Activated CD4-positive, alpha-beta T cell treated with anti-CD3 and anti-CD28 coated beads for 4 hours (primary cell): ENCODE measurements at places on chromosomes 13 and 19.

GRCh38 chr19:49567861-49568441, 12.4 kb downstream of the NOSIP start:
- DNase-seq: peak; percentile 56

DNA sequence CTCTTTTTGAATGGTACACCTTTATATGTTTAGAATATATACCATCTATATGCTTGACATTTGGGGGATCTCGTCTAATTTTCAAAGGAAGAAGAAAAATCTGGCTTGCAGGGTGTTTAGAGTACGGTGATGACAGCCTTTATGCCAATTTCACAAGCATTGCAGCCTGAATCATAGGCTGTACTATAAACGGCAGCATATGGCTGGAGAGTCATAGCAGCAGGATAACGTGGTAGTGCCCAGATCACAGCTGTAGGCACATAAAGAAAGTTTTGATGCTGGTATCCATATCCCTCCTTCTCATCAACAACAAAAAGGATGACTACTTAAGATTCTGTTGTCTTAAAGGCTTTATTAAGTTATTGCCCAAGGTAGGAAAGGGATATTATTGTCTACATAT, 253.0 kb downstream of the PCDH9 start:
- no peak for DNase-seq

DNA sequence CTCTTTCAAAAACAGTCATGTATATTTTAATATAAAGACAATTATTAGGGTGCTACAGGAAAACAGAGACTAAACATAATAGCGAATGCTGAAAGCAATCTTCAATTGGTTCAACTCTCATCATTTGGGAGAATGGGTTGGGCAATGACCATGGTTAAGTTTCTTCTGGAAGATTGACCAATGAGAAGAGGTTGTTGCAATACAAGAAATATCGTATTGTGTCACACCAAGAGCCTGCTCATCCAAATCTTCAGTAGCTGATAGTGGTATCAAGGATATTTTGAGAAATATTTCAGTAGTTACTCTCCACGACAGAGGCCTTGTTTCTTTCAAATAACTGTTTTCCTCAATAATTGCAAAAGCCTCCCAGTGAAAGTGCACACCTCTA, 83.0 kb upstream of the FNDC3A start:
- no peak for DNase-seq

GRCh38 chr13:88800505-88800904, 1129.3 kb downstream of the SLITRK5 start:
- DNase-seq: no peak

DNA sequence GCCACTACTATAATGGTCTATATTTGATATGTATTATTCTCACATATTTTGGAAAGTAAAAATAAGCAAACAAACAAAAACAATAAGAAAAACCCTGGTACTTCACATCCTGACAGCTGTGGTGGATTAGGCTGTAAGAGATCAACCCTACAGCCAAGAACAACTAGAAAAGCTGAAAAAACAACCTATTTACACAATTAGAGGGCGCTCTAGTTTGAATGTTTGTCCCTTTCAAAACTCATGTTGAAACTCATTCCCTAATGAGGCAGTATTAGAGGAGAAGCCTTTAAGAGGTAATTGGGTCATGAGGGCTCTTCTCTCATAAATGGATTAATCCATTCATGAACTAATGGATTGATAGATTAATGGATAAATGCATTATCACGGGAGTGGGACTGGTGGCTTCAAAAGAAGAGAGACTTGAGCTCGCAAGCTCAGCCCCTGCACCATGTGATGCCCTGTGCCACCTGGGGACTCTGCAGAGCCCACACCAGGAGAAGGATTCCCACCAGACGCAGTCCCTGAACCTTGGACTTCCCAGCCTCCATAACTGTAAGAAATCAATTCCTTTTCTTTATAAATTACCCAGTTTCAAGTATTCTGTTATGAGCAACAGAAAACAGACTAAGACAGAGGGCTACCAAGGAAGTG, 733.9 kb upstream of the ARGLU1 start:
- DNase-seq: no peak

DNA sequence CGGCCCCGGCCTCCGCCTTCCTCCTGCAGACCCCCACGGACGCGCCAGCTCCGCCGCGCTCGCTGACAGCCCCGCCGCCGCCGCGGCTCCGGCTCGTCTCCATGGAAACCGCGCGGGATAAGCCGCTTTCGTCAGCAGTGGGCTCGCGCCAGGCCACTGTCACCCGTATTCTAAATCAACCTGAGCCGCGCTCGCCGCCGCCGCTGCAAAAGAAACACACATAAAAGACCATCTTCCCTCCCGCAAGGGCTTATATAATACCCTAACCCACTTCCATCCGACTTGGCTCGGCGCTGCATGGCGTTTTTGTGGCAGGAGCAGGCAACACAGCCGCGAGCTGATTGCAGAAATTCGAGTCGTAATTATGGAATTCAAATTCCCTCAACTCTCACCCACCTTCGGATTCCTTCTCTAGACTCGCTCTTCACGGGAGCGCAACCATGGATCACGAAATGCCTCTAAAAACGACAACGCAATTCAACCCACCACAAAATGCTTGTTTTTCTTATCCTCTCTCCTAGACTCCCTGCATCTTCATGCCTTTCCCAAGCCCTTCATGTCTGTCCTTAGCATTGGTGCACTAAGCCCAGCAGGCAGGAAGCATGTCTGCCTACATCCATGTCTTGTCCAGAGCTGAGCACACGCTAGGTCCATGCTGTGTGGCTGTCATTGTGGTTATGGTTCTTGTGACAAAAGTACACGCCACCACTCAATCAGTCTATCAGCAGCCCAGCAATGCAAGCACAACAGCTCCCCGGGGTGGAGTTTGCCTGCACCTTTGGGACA, at the start of gene AMER2:
Gene AMER2, minus strand, starts transcription at position 772 of the 786 bp plus-strand sequence. Its CDS starts 669 bp downstream, at position 103.
- DNase-seq: no peak

DNA sequence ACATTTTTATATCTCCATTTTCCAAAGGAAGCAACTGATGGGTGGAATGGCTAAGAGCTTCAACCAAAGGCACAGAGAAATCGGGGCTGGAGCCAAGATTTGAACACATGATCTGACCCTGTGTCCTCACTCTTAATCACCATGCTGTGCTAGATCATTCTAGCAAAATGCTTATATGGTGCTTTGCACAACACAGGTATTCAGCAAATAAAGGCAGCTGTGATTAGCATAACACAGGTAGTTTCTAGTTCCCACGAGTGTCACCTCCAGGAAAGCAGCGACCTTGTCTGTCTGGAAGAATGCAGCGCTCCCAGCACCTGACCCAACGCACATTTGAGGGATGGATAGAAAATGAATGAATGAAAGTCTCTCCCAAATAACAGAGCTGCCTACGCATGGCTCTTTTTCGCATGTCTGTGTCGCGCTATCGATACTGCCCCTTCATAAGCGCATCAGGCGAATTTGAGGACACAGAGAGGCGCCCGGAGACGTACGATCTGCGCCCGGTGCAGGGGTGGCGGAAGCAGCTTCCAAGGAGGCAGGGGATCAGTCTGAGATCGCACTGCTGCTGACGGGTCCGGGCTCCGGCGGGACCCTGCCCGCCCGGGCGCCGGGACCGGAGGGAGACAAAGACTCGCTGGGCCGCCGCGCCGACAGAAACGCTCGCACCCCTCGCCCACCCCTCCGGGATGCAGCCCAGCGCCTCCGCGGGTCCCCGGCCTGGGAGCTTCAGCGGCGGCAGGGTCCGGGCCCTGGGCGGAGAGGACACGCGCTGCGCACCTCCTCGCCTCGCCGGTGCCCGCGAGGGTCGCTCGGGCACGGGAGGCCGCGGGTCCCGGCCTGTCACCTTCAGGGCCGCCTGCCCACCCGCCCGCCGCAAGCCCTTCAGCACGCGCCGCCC, 609 bp downstream of the EPS15L1 start:
- peak; percentile 10 for DNase-seq

DNA sequence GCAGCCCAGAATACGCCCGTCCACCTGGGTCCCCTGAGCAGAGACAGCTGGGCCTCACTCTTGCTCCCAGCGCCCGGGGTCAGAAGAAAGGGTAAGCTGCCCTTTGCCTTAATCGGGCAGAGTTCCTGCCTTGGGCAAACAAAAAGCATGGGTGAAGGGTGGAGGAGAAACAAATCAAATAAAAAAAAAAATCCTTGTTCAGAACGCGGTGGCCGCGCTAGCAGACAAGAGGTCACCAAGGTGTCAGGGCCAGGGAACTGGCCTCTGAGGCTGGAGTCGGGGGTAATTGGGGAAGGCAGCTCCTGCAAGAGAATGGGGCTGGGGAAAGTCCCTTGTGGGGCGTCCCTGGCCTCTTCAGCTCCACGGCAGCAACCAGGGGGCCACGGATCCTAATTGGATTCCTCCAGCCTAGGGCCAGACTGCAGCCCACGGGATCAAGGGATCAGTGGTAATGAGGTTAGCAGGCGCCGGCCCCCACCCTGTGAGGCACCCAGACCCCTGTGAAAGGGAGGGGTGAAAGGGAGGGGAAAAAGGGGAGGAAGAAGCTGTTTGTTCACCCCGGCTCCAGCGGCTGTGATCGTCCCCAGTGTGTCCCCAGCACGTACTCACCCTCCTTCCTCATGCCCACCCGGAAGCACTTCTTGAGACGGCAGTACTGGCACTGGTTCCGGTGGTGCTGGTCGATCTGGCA, 5.5 kb downstream of the NR2F6 start:
- no peak for DNase-seq

DNA sequence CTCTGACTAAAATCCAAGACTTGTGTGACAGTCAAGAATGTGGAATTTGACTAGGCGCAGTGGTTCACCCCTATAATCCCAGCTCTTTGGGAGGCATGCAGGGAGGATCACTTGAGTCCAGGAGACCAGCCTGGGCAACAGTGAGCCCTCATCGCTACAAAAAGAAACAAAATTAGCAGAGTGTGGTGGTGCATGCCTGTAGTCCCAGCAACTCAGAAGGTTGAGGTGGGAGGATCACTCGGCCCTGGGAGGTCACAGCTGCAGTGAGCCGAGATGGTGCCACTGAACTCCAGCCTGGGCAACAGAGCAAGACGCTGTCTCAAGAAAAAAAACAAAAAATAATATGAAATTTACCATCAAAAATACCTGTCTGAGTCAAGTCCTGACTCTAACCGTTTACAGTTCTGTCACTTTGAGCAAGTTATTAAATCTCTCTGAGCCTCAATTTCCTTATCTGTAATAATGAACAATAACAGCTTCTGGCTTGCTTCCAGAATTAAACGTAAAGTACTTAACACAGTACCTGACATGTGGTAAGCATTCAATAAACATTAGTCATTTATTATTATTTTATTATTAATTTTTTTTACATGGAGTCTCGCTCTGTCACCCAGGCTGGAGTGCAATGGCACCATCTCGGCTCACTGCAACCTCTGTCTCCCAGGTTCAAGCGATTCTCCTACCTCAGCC, 204.6 kb upstream of the TSC22D1 start:
- no peak for DNase-seq

GRCh38 chr19:18322759-18323460, at the start of gene LSM4:
TSS of gene LSM4 (minus strand) at chr19:18323076. CDS start at chr19:18323020, 56 bp downstream.
- DNase-seq: peak; percentile 99

GRCh38 chr13:41919741-41920487, 41.0 kb downstream of the VWA8 start:
- DNase-seq: no peak

- DNase-seq: no peak
These were observed 177.5 kb downstream of the SLC7A1 start for GRCh38 chr13:29418026-29418425.

DNA sequence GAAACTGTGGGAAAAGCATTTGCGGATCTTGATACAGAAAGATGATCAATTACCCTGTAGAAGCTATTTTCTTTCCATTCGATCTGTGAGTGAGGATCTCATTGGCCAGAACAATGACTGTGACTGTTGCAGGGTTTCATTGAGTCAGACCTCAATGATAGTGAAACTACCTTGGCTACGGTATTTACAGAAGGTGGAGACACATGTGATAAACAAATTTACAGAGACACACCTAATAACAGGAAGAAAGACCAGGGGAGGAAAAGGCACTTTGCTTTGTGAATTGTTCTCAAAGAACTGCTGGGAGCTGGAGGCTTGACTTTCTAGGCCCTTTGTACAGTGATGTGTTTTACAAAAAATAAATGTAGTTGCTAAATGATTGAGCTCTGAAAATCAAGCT, 19.9 kb upstream of the ARGLU1 start:
- DNase-seq: no peak

- DNase-seq: no peak
These were observed 27.4 kb upstream of the GPR12 start for GRCh38 chr13:26787961-26788360.

- DNase-seq: no peak
These were observed 68.7 kb downstream of the ACSBG2 start for GRCh38 chr19:6204212-6204611.

- no peak for DNase-seq
These were observed 409.7 kb downstream of the HS6ST3 start for GRCh38 chr13:96499656-96500055.

GRCh38 chr13:23330356-23330755, 103.1 kb downstream of the SACS start:
- no peak for DNase-seq

DNA sequence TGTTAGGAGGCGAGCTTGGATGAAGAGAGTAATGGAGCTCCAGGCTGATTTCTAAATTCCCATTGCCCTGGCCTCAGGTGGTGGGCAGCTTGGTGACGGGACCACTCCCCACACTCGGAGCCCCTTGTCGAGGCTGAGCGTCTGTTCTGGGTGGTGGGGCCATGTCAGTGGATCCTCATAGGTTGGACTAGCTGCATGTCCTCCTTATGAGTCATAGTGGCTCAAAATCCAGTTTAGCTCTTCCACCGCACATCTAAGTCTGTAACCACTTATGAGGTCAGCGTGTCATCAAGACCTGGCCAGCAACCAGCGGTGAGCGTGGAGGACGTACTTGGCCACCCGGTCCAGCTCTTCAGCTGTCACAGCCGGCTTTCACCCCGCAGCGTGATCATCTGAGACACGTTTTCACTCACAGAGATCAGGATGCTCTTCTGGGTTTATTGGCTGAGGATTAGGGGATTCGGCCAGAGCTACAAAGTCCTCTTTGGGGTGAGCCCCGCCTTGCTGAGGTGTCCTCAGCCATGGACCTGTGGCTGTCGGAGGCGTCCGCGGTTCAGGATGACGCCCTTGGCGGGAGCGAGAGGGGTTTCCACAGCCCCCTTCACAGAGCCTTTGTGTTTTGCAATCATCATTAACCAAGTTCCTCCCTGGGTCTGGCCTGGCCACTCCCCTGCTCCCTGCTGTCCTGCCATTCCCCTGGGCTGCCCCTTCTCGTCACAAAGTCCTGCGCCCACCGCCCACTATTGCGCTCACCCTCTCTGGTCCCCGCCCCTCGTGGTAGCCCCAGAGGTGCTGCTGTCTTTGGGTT, 41.9 kb downstream of the ADPRHL1 start:
- no peak for DNase-seq
